ENCODE measurements at places on chromosomes 6 and 20.

- DNase-seq, result no peak
Observed at GRCh38 chr6:5765141-5765760, 241.5 kb downstream of the NRN1 start.

- DNase-seq, result no peak
Observed at GRCh38 chr20:49818816-49819215, 6.2 kb downstream of the SLC9A8 start.

- no peak for DNase-seq
Observed at GRCh38 chr6:90356012-90356421, 59.4 kb upstream of the BACH2 start.

DNA sequence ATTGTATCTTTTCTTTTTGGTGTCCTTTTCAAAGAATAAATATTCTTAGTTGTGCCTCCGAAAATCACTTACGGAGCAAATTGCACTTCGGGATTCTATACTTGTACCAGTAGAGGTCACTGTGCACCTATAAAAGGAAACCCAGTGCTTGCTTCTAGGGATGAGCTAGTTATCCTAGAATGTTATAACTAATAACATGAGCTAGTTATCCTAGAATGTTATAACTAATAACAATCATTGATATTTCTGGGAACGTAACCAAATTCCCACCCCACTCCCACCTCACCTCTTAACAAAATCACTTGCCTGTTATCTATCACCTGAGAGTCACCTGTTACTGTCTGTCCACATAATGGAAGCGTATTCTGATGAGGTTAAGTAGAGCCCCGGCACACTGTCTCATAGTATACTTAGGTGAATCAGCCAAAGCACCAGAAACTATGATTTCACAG lies 126.9 kb upstream of the TIAM2 start:
- peak; percentile 19 for DNase-seq

DNA sequence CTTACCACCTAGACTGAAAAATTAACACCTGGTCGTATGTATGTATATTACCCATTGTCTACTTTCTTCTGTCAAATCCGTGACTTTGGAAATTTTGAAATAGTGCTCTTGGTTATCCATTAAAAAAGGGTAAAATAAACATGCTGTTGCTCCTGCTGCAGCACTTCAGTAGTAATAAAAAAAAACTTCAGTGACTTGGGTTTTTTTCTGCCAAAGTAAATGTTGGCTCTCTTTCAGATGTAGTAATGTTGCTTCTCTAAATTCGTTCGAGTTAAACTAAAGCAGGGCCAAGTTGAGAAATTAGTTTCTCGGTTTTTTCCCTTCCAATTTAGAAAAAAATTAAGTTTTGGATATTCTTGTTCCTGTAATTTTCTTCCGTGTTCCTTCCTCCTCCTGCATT lies 34.2 kb downstream of the JARID2 start:
- no peak for DNase-seq

GRCh38 chr6:32709625-32710024 lies 31.6 kb upstream of the HLA-DQA2 start:
- no peak for DNase-seq

DNA sequence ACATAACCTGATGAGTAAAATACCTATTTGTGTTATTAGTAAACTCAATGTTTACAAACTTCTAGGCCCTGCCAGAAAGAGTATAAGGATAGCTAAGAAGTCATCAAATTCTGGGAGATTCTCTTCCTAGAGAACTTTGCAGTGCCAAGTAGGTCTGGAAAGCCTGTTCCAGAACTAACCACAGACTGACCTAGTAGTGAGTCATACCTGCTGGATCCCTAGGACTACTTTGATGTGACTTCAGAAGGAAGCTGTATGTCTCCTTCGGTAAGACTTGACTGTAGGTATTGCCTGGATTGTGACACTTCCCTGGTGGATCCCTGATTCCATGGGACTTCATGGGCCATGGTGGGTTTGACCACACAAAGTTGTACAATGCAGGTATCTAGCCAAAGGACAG lies 131.7 kb downstream of the DNAH8 start:
- no peak for DNase-seq

- no peak for DNase-seq
Observed at GRCh38 chr6:80647156-80647555, 540.7 kb downstream of the BCKDHB start.

GRCh38 chr6:52551483-52552277 lies 25.2 kb downstream of the TRAM2 start:
- no peak for DNase-seq

DNA sequence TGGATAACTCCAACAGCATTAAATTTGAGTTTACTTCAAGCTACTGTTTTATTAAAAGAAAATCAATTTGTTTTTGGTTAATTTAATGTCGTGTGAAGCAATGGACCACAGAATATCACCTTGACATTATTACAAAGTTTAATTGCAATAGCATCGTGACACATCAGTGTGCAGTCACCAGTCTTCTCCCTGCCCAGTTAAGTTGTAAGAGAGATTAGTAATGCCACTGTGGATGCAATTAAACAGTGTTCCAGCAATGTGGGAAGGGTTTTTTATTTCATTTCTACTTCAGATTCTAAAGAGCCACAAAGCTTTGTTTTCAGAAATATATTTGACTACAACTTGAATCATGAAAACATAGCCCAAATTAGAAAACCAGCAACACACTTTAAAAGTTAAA lies 128.7 kb downstream of the SYNE1 start:
- no peak for DNase-seq

DNA sequence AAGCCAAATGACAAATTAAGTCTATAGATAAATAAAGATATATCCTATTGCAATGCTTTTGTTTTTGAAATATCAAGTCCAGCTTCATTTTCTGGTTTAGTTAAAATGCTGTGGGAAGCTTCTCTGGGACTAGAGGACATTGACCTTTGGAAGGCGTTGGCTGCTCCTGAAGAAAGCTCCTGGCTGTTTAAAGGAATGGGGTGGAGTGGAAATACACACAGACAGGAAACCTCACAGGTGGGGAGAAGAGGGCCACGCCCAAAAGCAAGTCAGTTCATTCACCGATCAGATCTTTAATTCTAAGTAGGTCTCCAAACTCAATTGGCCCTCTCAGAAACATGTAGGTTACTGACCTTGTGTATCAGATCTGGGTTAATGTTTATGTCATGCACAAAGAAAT lies 59.6 kb downstream of the SPTLC3 start:
- DNase-seq, result no peak

- DNase-seq, result no peak
Observed at GRCh38 chr20:58303547-58303946, 6.0 kb upstream of the RAB22A start.

DNA sequence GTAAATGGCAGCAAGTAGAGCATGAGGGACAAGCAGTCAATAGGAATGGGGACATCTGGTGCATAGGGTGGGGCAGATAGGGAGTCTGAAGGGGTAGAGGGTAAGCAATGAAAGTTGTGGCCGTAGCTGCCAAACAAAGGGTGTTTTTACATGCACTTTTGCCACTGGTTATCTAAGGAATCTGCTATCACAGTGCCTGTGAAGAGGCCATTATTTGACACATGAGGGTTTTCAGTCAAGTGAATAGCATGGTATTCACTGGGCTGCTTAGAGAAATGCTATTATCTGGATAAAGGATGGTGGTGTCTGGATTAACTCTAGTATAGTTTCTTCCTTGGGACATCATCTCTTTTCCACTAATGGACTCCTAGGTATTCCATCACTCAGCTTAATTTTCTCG lies 118.2 kb downstream of the CARMIL1 start:
- no peak for DNase-seq

GRCh38 chr6:26501482-26501986 lies 1.4 kb downstream of the BTN1A1 start:
- DNase-seq, result no peak

GRCh38 chr6:44504301-44504791 lies 116.8 kb downstream of the CDC5L start:
- DNase-seq, result no peak

- no peak for DNase-seq
Observed at GRCh38 chr6:159493231-159493897, 199.7 kb downstream of the SOD2 start.

DNA sequence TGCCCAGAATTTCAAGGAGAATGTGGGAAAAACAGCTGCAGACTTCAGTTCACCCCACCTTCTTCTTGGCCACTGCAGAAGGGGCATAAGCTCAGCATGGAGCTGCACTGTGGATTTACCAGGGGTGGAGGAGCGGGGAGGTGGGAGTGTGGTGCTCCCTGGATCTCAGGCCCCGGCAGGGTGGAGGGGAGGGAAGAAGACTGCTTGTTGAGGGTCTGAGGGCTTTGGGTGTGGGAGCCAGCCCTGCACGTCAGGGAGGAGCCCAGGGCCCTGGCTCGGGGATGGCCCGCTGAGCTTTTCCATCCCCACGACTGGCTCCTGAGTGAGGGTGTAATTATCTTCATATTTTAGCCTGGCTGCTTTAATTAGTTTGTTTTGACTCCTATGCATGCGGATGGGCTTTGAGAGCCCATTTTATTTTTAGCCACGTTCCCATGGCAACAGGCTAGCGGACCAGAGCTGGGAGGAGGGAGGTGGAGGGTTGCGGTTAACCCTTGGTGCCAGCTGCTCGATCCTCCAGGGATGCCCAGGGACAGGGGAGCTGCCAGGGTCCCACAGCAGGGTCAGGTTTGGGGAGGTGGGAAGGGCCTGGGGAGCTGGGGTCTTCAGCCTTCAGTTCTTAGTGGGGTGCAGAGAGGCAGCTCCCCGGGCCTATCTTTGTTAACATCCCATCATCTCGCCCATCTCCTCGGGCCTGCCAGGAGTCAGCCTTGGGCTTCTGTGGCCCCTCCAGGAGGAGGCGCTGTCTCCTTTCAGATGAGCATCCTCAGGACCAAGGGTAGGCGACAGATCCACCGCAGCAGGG lies 68.2 kb downstream of the RAB44 start:
- DNase-seq, result peak; percentile 38

GRCh38 chr6:20377623-20378265 lies 23.9 kb upstream of the E2F3 start:
- DNase-seq, result peak; percentile 54

DNA sequence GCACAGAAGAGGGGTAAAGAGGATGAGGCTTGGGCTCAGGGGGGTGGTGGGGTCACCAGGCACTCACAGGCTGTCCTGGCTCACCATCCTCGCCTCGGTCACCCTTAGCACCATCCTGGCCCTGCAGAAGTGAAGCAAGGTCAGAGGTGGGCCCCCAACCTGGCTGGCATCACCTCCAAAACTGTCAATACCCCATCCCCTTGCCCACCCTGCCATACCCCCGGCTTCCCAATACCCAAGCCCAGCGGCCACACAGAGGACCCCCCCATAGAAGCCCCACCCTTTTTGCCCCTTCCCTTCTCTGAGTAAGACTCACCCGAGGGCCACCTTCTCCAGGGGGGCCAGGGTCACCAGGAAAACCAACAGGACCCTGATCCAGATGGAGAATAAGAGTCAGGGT lies 23.6 kb downstream of the COL11A2 start:
- DNase-seq, result no peak

GRCh38 chr6:131685266-131685780 lies 15.9 kb downstream of the OR2A4 start:
- DNase-seq, result no peak

DNA sequence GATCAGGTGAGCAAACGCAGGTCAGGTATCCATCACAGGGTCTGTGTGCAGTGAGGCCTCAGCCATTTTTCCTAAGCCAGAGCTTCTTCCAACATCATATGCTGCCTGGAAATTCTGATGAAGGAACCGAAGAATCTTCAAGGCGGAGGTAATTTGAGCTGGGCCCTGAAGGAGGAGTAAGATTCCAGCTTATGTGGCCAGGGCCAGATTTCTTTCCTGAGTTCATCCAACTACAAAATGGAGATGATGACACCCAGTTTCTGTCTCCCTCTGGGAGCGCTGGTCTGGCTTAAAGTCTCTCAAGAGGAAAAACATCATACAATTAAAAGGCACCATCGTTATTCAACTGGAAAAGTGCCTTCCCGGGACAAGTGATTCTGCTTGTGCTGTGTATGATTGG lies 6.9 kb upstream of the MANBAL start:
- DNase-seq, result peak; percentile 38

DNA sequence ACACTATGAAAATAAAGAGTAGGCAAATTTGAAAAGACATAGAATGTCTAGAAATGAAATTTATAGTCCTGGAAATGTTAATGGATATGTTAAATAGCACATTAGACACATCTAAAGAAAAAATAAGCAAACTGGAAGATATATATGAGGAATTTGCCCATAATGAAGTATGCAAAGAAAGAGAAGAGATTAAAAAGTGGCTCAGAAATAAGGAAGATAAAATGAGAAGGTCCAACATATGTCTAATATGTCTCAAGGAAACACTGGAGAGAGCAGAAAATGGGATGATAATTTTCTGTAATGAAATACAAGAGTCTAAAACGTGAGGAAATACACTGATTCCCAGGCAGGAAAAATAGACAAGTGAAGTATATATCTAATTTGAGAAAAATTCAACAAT lies 36.6 kb upstream of the ARID1B start:
- DNase-seq, result no peak

DNA sequence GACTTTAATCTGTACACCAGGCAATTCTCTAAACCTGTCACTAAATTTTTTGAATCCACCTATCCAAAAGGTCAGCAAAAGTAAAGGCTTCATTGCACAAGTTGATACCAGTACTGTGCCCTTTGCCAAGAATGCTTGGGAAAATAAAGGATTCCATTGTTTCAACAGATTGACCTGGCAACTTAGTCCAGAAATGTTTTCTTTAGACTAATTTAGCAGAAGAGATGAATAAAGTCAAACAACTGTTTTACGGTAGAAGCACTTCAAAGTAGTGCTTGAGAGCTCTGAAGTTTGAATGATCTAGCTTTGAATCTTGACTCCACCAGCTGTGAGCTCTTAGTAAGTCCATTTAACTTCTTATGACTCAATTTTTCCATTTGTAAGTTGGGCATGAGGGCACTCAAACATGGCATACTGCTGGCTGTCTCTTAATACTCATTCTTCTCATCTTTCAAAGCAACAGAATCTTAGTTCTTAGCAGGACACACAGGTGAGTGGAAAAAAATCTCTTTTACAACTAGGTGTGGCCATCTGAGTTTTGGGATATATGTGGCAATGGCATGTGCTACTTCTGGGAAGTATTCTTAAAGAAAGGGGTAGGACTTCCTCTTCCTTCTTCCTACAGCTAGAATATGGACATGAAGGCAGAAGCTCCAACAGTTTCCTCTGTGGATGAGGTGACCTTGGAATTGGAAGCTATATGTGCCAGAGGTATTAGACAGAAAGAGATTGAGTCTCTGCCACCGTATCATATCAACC lies 55.9 kb upstream of the LOC128125822 start:
- no peak for DNase-seq

GRCh38 chr20:59817846-59818615 lies 115.4 kb downstream of the SYCP2 start:
- no peak for DNase-seq

DNA sequence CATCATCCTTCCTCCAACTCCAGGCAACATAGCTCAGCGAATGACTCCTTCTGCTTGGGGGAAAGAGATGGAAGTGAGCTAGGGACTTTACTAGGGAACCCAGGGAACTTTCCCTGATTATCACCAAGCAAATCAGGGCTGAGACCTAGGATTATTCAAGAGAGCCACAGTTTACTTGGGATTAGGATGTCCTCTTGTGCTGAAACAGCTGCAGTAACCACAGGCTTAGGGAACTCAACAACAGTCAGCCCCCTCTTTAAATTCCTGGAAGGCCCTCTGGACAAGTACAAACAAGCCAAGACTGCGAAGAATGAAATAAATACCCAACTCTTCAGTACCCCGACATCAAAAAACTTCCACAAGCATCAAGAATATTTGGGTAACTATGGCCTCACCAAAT lies 700.9 kb downstream of the COL12A1 start:
- no peak for DNase-seq

GRCh38 chr6:103326760-103327757 lies 1532.7 kb downstream of the HACE1 start:
- no peak for DNase-seq

Data from GM04503 (cell line).